ENCODE measurements at places on chromosomes 6 and 20.

- no peak for DNase-seq
These were observed 145.1 kb upstream of the CCN2 start for GRCh38 chr6:132096245-132096644.

DNA sequence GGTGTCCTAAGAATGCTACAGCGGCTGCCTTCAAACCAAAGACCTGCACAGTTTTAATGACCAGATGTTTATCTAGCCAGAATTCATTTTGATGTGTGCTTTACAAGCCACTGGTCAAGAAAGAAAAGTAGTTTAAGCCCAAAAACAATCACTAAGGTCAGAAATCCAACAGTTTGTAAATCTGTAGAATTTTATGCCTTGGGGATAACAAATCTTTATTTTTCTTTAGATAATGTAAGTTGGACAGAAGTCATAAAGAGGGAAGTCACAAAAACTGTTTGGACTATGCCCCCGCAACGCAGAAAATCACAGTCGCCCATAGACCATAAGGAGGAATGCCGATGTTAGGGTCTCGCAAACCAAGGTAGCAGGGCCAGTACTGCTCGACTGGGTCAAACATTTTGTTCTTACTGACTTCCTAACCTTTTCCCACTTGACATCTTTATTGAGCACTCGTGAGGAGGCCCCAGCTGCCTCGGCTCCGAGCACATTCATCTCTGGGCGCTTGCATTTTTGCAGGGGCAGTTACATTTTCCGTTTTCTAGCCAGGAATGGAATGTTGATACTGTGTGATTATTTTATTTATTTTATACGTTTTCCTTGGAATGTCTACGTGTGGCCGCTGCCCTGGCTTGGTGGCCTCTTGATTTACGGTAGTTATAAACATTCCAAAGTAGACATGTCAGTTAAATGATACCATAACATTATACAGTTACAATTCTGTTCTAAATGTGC lies 56.7 kb upstream of the APCDD1L start:
- no peak for DNase-seq

DNA sequence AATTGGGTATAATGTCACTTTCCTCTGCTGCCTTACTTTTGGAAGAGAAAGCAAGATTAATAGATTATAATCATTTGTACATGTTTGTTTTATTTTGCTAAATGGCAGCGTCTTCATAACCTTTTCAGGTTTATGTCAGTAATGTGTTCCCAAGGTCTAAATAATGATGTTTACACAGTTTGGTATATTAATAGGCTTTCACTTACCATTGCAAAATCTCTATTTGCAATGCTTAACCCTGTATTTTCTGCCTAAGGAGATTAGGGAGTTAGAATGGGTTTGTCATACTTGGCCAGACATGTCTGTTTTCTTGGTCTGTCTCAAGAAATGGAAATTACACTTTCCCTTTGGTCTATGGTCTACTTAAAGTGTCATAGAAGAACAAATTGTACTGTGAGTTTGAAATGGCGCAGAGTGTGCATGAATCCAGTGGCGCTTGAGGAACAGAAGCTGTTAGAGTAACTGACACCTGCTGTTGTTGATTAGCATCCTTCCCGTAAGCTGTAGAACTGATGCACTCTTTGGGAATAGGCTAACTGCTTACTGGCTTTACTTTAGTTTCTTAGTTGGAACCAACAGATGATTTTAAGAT lies 261.1 kb downstream of the SAMD5 start:
- DNase-seq: no peak

GRCh38 chr6:66731310-66731709 lies 1024.3 kb upstream of the EYS start:
- no peak for DNase-seq
